ENCODE measurements at places on chromosomes 11 and 22.

- no peak for DNase-seq
Observed at GRCh38 chr11:116888884-116889549, 51.6 kb upstream of the APOA1 start.

DNA sequence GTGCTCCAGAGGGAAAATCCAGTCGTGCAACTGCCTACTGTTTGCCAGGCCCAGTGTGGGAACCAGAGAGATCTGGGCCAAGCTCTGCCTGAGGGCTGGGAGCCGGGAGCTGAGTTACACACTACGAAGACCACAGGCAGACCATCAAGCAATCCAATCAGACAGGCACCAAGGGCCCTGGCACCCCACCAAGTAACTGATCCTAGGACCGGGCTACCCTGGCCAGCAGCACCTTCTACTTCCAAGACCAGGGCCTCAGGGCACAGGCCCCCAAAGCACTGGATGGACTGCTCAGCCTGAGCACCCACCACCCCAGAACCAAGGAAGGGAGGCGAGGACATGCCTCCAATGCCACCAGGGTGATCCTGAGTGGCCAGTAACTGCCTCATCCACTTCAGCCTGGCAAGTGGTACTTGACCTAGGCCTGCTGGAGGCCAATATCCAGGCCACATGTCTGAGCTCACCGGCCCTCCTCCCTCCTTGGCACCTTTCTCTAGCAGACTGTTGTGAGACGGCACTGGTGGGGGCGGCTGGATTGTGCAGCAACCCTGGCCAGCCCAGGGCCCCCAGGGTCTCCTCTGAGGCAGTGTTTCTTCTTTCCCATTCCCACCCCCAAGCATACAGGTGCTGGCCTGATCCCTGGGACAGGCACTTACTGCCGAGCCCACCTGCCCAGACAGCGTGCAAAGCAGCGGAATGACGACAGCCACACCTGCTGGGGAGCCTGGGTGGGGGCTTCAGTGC is 20.7 kb upstream of the ARFGAP3 start:
- DNase-seq, result no peak

GRCh38 chr11:47324520-47324919 is 28.0 kb downstream of the MYBPC3 start:
- DNase-seq, result no peak

DNA sequence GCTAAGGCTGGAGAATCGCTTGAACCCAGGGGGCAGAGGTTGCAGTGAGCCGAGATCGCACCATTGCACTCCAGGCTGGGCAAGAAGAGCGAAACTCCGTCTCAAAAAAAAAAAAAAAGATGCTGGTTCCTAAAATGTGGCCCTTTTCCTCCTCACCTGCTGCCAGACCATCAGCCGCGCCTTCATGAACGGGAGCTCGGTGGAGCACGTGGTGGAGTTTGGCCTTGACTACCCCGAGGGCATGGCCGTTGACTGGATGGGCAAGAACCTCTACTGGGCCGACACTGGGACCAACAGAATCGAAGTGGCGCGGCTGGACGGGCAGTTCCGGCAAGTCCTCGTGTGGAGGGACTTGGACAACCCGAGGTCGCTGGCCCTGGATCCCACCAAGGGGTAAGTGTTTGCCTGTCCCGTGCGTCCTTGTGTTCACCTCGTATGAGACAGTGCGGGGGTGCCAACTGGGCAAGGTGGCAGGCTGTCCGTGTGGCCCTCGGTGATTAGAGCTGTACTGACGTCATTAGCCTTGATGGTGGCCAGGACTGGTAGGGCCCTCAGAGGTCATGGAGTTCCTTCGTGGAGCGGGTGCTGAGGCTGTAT is 50.7 kb upstream of the PPP6R3 start:
- no peak for DNase-seq
